Naive thymus-derived CD8-positive, alpha-beta T cell (primary cell): ENCODE measurements at places on chromosomes 1 and 21. TPM values are rescaled to one million over a fixed set of nuclear protein-coding genes. Genes with fewer than 3 reads are reported as not detected.

DNA sequence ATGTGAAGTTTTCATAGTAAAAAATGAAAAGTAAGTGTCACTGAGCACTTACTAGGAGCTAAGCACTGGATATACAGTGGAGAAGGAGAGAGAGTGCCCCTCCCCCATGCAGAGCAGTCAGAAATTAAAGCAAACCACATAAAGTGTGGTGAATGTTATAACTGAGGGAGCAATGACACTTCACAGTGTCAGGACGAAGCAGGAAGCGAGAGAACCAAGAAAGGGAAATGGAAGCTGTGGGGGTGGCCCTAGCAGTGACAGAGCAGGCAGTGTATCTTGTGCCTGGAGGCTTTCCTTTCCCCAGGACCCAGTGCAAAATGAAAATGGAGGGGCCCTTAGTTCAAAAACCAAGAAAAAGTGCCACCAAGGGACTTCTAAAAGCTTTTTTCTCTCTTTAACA, 21.5 kb upstream of the RCAN3 start:
- DNase-seq = no peak

DNA sequence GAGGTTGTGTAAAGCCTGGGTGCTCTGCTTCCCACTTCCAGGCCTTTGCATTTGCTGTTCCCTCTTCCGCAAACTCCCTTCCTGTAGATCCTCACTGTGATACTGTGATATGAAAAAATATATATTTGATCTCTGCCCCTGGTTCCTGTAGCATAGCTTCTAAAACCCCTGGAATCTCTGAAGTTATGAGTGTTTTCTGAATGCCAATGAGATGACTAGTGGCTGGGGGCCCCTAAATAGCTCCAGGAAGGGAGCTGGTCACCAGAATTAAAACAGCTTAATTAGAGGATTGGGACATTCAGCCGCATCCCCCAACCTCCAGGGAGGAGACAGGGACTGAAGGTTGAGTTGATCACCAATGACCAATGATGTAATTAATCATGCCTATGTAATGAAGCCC, 21.9 kb downstream of the DUSP10 start:
- DNase-seq = no peak

Gene CSMD2
- polyA plus RNA-seq = not detected

Gene VSIG8
- not detected for polyA plus RNA-seq

Gene MCM3AP
- polyA plus RNA-seq = 40.5 TPM
